ENCODE measurements at places on chromosomes 6 and 20.
A peak's percentile ranks its signal among the peaks of the same experiment; 100 is the strongest.

DNA sequence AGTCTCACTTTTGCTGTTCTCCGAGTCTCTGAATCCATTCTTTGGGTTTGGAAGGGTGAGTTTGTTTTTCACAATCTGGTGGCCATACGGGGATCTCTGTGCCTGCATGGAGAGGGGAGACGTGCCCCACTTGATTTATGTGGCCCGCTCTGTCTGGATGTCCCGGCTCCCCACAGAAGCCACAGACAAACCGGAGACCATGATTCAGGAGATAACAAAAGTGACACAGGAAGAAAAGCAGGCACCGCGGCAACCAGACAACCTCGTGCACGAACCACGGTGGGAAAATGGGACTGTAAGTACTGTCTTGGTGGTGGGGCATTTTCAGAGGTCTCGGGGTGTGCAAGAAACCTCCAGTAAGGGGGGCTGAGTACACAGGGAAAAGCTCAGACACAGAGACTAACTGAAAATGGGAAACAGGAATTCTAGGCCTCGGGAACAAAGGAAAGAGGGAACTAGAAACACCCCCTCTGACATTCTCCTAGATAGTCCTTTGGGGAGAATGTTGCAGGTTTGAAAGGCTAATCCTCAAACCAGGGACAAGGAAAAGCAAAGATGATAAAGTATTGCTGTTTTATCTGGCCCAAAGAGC lies 22.1 kb upstream of the ZNF318 start:
- no peak for DNase-seq

GRCh38 chr20:57879779-57880570 lies 170.2 kb upstream of the PMEPA1 start:
- no peak for DNase-seq

DNA sequence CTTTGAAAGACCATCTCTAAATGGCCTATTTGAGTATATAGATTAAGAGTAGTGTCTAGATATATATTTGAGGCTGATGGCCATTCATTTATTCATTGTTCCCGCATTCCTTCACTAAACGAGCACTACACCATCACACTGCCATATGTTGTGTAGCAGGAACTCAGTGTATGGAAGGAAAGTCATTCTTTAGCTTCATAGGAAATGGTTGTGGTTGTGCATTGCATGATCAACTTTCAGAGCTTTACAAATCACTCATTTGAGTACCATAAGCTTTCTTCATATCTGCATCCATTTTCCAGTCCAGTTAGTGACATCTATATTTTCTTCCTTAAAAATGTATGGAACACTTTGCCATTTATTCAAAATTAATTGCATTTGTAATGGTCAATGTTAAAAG lies 97.9 kb downstream of the ARID1B start:
- no peak for DNase-seq

GRCh38 chr6:17096652-17097051 lies 5.2 kb upstream of the STMND1 start:
- DNase-seq, result peak; percentile 62

DNA sequence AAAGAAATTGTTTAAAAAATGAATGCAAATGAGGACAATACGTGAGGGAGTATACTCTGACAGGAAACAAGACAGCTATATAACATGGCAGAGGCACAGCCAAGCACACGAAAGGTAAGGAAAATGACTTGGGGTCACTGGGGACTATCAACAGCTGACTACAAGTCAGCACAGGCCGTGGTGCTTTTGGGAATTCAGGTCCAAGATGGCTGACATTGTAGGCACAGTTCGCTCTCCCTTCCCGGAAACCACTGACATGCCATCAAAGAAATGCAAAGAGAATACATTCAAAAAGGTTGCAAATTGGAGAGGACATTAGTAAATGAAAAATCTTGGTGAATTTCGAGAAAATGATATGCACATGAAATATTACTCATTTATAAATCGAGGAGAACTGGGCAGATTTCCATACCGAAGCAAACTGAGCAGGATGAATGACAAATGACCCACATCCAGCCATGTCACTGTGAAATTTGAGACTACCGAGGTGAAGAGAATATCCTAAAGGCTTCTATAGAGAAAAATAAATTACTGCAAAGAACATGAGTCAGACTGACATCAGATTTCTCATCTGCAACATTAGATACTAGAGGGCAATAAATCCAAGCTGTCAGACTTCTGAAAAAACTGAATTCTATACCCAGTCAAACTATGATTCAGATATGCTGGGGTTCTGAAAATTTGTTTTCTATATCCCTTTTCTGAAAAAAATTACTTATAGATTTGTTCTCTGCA lies 391.1 kb downstream of the BTBD9 start:
- DNase-seq, result no peak

- DNase-seq, result no peak
These were observed 133.2 kb upstream of the PTPN1 start for GRCh38 chr20:50376888-50377459.

DNA sequence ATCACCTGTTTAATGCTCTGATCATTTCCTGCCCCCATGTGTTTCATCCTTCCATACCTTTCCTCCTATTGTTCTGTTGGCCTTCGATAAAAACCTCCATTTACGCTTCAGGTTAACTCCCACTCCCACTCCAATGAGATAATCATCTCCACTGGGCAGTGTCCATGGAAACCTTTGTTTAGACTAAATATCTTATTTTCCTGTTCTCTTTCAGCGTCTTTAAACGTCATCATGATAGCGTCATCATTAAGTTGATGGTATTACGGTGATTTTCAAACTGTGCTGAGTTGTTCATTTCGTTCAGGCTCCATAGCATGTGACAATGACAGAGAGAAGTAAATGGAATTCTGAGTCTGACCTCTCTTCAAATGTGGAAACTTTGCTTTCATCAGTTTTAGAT lies 970.5 kb upstream of the SLC35B3 start:
- DNase-seq, result no peak

DNA sequence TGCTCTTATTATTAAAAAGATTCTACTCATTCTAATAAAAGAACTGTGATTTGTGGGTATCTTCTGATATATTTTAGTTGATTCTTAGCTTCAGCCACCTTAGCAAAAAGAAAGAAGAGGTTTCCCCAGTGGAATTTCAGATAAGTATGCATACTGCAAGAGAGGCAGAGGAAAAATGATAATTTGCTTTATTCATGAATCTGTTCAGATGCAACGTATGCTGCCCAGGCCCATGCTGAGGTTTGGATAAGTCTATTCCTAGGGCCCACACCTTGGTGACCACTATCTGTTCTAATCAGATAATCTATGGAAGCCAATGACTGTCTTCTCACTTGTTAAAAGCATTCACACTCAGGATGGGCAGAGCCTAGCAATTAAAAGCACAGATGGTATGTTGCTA lies 194.0 kb downstream of the HIVEP2 start:
- no peak for DNase-seq

DNA sequence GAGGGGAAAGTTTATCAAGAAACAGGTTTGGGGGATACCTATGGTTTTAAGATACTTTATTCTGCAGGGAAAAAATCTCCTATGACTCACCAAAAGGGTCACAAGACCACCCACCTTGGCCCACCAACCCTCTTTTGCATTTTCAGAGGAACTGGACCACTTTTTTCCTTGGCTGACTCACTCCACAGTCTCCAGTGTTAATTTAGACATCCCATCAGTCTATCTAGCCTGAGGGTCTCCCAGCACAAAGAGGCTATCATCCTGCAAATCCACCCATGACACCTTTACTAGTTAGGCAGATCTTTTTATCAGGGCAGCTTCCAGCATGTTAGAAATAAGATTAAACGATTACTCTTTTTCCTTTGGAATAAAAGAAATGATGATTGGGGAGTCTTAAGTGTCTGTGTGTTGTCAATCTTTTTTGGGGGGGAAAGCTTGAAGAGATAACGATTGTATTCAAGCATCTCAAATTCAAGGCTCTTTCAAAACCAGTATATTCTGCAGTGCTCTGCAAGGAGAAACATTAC lies 138.1 kb upstream of the RIN2 start:
- no peak for DNase-seq

DNA sequence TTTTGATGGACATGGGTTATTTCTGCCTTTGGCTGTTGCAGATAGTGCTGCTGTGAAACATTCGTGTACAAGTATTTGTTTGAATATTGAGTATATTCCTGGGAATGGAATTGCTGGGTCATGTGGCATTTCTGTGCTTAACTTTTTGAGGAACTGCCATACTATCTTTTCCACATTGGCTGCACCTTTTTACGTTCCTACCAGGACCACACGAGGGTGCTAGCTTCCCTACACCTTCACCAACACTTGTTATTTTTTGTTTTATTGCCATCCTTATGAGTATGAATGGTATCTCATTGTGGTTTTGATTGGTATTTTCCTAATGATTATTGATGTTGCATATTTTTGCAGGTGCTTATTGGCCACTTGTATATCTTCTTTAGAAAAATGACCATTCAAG lies 47.8 kb upstream of the PLCG1 start:
- DNase-seq, result no peak

DNA sequence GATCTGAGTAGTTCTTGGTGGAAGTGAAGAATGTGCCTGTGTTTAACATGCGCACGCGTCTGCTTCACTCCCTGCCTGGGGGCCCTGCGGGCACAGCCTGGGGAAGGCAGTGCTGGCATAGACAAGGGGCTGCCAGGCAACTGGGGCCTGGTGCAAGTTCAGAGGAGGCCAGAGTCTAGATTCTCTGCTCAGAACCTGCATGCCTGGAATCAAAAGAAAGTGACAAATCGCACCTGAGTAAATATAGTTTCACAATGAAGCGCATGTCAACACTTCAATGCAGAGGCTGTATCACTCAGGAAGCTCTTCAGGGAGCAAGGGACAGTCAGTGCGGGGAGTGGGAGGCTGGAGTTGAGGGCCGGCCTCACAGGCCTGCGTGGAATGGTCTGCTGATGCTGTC lies 24.2 kb upstream of the PPP1R14C start:
- DNase-seq, result peak; percentile 50

GRCh38 chr20:41316602-41317545 lies 657 bp downstream of the ZHX3 start:
- DNase-seq, result peak; percentile 21

DNA sequence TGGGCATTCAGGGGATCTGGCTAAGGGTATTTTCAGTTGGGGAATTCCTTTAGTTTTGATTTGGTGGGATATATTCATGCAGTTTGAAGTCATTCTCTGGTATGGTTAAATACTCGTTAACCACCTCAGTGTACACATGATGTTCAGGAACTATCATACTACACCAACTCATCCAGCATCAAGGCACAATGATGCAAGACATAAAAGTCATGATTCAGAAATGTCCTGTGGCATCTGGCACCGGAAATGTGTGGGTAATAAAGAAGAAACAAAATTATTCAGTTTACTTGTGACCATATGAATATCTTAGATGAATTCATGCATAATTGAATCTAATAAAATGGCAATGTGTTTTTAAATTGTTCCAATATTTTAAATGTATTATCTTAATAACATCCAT lies 129.0 kb upstream of the BMP5 start:
- no peak for DNase-seq

- DNase-seq, result no peak
These were observed 62.3 kb upstream of the KCNQ5 start for GRCh38 chr6:72559555-72559954.

DNA sequence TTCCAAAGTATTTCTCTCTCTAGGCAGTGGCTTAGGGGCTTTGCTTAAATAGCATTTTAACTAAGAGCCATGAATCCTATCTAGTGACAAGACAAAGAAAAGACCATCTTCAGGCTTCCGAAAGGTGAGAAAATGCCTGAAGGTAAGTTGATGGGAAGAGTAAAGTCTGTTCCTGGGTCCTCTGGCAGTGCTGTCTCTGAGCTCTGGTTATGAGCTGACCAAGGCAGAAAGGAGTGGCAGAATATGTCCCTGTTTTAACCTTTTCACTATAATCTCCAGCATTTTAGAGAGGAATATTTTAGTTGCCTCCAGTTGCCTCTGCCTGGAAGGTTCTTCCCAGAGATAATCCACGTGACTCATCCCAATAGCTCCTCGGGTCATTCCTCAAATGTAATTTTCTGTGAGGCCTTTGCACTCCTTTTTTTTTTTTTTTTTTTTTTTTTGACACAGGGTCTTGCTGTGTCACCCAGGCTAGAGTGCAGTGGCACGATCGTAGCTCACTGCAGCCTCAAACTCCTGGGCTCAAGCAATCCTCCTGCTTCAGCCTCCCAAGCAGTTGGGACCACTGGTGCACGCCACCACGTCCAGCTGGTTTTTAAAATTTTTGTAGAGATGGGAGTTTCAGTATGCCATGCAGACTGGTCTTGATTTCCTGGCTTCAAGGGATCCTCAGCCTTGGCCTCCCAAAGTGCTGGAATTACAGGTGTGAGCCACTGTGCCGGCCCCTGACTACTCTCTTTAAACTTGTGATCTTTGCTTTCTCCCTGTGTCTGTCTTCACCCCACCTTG lies 3.7 kb upstream of the ARMH2 start:
- DNase-seq, result no peak

DNA sequence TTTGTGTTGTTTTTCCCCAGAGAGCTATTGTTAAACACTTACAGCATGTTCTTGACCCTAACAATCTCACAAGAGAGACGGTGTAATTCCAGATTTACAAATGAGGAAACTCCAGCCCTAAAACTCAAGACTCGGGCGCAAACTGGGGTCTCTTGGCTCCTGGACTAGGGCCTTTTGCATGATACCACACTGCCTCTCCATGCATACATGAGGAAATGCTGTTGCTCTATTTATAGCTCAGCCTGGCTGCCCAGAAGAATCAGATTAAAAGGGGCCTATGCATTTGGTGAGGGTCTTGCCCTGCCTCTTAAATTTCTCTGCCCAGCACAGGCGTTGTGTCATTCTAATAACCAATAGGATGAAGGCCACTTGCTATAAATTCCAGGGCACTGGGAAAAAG lies 30.5 kb upstream of the SNRPB2 start:
- DNase-seq, result no peak

- no peak for DNase-seq
These were observed 55.6 kb downstream of the GOPC start for GRCh38 chr6:117546674-117547073.

- DNase-seq, result no peak
These were observed 17.6 kb upstream of the NUP153 start for GRCh38 chr6:17724341-17724740.

DNA sequence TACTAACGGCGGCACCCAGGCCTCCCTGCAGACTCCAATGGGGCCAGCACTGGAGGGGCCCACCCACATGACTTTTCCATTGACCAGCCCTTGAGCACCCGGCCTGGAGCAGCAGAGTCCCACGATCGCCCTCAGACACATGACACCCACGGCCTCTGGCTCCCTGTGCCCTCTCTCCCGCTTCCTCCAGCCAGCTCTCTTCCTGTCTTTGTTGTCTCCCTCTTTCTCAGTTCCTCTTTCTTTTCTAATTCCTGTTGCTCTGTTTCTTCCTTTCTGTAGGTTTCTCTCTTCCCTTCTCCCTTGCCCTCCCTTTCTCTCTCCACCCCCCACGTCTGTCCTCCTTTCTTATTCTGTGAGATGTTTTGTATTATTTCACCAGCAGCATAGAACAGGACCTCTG lies 26.1 kb upstream of the FANCE start:
- DNase-seq, result no peak

GRCh38 chr20:50911030-50911429 lies 20.2 kb downstream of the ADNP start:
- no peak for DNase-seq

DNA sequence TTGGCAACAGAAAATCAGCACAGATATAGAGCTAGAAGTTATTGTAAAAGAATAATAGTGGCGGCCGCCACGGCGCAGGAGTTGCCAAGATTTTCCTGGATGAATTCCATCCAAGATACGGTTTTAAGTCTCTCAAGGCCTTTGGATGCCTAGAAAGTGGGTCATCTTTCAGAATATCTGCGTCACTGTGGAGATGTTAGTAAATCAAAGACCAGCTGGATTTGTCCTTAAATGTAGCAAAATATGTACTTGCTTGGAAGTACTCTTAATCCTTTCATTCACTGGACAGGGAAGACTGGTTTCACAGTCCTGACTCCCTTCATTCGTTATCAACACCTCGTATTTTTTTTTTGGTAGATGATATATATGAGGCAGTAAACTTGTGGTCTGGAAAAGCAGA lies 83.0 kb downstream of the SLC22A3 start:
- DNase-seq, result no peak

Data from NCI-H774 (cell line).